ENCODE measurements at places on chromosomes 1 and 21. TPM values are rescaled to one million over a fixed set of nuclear protein-coding genes. Genes with fewer than 3 reads are reported as not detected.

AJAP1 gene
- 1.2 TPM for polyA plus RNA-seq

ADORA1 gene
- 1.6 TPM for polyA plus RNA-seq

DNA sequence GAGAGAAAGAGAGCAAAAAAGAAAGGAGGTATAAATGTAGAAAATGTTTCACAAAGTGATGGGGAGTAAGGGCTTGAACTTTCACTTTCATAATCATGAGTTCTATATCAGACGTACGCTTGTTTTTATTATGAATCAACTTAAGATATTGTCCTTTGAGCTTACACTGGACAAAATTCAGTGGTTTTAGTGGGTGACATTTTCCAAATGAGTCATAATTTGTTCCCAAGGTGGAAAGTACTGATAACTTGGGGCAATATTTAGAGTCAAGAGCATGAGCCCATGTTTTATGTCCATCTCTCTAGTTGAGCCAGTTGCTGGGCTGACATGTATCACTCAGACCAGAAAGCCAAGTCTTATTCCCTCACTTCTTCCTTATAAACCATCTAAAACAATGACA, 161.6 kb downstream of the CHRM3 start:
- DNase-seq, result no peak

- DNase-seq, result no peak
These were observed 484.8 kb downstream of the PTPRC start for GRCh38 chr1:199123615-199124014.

RUNX3 gene
- 0.65 TPM for polyA plus RNA-seq

PROX1 gene
- 8.4 TPM for polyA plus RNA-seq

GRCh38 chr1:214216021-214216420, 64.9 kb upstream of the SMYD2 start:
- DNase-seq, result no peak

LAX1 gene
- 0.10 TPM for polyA plus RNA-seq

DNA sequence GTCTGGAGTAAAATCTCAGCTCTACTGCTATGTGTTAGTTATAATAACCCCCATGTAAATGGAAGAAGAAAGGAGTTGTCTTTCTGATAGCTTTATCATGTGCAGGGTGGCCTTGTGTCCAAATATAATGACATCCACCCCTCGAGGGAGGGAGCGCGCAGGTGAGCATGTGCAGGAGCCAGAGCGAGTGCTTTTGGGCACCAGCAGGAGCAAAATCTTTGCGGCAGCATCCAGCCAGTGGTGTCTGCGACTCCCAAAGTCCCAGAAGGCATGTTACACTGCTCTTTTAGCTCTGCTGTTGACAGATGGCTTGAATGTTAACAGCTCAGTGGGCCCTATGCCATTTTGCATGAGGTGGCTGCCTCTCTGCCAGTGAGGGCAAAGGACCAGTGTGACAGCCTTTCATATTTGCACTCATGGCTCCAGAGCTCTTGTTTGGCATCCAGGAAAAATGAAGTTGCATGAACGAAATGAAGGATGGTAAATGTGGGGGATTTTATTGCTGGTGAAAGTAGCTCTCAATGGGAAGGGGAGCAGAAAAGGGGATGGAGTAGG, 146.7 kb downstream of the HMCN1 start:
- DNase-seq, result no peak

RHD gene
- polyA plus RNA-seq, result 2.5 TPM

AMY1C gene
- not detected for polyA plus RNA-seq

DNA sequence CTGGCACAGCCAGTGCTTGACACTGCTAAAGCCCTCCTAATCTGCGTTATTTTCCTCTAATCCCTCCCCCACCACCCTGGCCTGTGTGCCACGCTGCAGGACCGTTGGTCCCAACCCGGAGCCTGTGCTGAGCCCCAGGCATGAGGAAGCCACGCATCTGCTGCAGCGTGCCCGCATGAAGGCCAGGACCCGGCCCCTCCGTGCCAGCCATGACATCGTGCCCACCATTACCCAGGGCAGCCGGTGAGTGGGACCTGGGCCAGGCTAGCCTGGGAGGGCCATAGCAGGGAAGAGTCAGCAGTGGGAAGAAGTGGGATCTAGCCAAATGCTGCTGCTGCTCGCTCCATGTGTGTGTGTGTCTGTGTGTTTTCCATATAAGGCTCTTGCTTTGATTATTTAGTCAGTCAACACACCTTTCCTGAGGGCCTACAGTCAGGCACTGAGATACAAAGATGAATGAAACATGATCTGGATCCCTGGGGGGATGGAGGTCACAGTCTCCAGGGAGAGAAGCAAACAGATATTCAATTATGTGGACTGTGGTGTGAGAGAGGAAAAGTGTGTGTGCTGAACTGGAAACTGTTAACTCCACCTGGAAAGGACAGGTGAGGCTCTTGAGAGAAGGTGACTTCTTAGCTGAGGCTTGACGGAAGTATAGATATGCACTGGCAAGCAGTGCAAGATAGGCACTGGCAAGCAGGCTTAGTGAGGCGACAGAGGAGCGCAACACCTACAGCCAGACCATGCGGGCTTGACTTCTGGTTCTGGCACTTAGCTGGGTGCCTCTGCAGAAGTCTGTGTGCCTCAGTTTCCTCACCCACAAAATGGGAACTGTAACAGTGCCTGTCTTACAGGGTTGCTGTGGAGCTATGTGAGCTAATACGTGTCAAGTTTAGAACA, 15.9 kb downstream of the KIAA1614 start:
- no peak for DNase-seq

IGSF21 gene
- 0.23 TPM for polyA plus RNA-seq

- DNase-seq, result no peak
These were observed 2.4 kb downstream of the CCDC17 start for GRCh38 chr1:45621501-45621836.

KCNK1 gene
- polyA plus RNA-seq, result 8.5 TPM

KCNT2 gene
- polyA plus RNA-seq, result 8.0 TPM

DMBX1 gene
- polyA plus RNA-seq, result not detected

- DNase-seq, result no peak
These were observed 75.8 kb downstream of the ARHGEF16 start for GRCh38 chr1:3530086-3530925.

DNA sequence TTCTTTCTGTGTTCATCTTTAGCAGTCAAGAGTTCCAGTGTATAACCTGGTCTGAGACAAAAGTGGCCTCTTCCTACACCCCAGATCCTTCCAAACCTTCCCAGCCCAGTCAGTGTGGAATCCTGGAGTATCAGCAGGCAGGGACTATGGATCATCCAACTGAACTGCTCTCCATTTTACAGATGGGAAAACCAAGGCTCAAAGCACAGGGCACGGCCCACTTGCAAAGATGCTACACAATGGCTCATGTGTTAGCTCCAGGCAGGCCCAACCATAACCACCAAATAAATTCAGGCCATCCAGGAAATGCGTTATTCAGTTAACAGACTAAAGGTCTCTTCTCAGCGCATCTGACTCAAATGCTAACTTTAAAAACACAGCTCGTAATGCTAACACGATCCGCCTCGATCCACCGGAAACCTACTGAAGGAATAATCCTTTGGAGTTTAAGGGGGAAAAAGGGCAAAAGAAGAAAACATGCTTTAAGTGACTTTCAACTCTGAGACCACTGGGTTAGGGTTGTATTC, 7.1 kb downstream of the GLIS1 start:
- no peak for DNase-seq

- DNase-seq, result no peak
These were observed 204.4 kb downstream of the PLA2G4A start for GRCh38 chr1:187032982-187033692.

GRCh38 chr1:198211696-198212095, 54.9 kb downstream of the NEK7 start:
- DNase-seq, result no peak

MRPS6 gene
- polyA plus RNA-seq, result 68.0 TPM

DNA sequence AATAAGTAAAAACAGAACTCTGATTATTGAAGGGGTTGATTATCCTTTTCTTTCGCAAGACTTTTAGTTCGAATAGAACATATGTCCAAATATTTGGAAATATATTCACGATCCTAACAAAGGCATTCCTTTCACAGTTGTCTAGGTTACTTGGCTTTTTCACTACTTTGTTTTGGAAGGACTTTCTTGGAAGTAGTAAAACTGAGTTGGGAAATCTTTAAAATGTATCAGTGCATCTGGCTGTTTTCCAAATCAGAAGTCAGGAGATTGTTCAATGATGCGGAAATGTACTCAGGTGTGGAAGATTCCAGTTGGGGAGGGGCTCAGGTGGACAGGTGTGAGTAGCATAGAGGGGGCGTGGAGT, 67.1 kb downstream of the SH3BGR start:
- no peak for DNase-seq

DNA sequence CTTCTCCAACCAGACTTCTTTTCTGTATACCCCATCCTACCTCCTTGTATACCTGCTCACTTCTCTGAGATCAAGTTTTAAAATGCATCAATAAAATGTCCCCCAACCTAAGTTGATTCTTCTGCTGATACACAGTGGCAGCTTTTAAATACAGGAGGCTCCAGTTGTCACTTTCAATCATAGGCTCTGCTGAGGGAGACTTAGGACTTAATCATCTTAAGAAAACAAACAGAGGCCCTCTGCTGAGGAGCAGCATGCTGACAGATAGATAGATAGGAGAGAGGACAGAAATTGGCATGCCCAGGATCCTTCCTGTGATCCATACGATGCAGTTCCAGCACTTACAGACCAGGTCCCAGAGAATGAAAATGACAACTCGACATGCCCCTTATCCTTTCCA, 311.0 kb upstream of the PROX1 start:
- DNase-seq, result no peak

ADCY10 gene
- polyA plus RNA-seq, result 0.07 TPM

GRCh38 chr1:66381621-66382275, 152.2 kb upstream of the SGIP1 start:
- no peak for DNase-seq

- DNase-seq, result no peak
These were observed 1317.7 kb downstream of the MRPL39 start for GRCh38 chr21:24289539-24289938.

DNA sequence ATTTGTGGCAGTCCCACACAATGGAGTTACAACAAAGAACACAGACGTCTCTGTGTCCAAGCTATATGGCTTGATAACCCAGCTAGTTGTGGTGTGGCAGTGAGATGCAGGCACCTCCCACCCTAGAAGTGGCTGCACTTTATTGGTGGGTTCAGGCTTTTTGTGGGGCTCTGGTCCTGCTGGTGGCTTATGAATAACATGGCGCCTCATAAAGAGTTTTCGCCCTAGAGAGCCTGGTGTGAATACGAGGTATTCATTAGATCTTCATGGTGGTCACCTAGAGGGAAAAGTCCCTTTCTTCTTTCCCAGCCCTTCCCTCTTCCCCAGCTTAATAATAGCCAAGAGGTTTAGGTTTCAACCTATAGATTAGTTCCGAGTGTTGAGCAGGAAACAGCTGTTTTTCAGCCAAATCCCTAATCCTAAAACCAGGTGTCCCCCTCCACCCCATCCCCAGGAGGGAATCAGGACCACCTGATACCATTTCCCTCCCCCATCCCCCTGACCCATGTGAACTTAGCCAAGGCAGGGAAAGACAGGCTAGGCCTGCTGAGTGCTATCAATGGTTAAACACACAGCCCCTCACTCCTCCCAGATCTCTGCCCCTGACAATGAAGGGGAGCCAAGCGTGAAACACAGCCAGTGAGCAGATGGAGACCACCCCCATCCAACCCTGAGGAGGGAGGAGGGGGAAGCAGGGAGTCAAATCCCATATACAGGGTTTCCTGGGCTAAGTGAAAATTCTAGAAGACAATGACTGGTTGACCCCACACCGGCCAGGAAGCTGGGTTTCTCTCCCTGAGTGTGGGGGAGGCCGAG, 58.2 kb downstream of the NFASC start:
- peak; percentile 36 for DNase-seq

DNA sequence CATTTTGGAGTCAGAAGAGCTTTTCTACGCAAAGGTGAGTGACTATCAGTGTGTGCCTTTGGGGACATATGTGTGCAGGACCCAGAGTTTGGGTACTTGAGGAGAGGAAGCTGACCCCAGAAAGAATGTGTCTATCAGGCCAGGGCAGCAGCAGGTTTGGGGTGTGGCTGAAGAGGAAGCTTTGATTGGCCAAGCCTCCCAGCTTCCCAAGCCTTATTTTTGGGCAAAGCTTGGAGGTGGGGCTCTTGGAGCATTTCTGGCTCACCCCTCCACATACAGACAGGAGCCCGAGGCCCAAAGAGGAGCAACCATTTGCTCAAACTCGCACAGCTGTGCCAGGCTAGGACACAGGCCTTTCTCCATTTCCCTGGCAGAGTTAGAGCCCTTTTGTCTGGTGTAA, 4.7 kb downstream of the GPR3 start:
- no peak for DNase-seq

TINAGL1 gene
- polyA plus RNA-seq, result 10.3 TPM

DNA sequence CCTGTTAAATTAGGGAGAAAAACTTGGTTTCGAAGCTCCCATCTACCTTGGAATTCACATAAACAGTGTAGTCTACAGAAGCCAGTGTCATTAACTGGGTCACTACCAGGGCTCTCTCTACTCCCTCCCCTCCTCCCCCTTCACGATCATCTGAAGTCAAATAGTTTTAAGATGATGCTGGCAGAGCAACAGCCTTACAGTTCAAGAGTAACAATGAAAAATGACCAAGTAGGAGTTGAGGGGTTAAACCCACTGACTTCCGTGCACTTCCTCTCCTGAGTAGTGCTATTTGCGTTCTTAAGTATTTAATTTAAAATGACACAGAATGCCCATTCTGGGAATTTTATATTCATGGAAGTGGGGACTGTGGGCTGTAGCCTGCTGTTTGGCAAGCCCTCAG, 236.9 kb downstream of the SIPA1L2 start:
- DNase-seq, result no peak

- DNase-seq, result no peak
These were observed 25.9 kb upstream of the IL19 start for GRCh38 chr1:206744683-206745082.

GRCh38 chr1:221806236-221806635, 64.3 kb upstream of the DUSP10 start:
- no peak for DNase-seq

RYR2 gene
- polyA plus RNA-seq, result 1.2 TPM

KCND3 gene
- 1.4 TPM for polyA plus RNA-seq

DNA sequence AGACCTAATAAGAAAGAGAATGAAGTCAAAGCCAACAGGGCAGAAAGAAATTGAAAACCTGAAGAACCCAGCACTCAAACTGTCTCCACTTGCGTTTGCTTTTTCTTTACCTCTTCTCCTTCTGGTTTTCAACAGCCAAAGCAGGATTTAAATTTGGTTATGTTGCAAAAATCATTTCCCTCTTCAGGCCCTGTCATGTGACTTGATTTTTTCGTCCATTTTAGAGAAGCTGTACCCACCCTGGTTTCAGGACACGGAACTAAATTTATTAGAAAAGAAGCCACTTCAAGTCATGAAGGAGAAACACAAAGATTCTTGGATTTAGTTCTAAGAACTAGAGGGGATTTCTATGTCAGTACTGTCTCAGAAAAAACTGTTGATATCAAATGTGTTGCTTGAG, 1.0 kb upstream of the SYNJ1 start:
- DNase-seq, result no peak

GRCh38 chr1:30475201-30475600, 248.2 kb downstream of the MATN1 start:
- no peak for DNase-seq

DNA sequence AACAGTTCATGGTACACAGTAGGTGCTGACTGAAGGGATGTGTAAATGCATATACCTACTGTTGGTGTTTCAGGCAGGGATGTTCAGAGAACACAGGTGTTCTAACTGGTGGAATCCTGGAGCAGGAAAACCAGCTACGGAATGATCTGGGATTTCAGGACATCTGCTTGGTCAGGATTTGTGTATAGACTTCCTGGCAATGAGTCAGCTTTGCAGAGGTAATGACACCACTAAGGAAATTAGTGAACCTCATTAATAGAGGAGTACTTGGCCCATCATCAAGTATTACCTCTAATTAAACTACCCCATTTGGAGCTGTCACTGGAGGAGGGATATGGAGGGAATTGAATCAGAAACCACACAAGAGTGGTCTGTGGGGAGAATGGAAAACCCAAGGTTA, 7.3 kb downstream of the MRPL37 start:
- no peak for DNase-seq

GRCh38 chr1:192516776-192517297, 58.7 kb upstream of the RGS1 start:
- no peak for DNase-seq

BTG3 gene
- polyA plus RNA-seq, result 41.1 TPM

Data from left renal pelvis (tissue), 4 donors.